ENCODE measurements at places on chromosomes 16 and 17. TPM values are rescaled to one million over a fixed set of nuclear protein-coding genes. Genes with fewer than 3 reads are reported as not detected.

The CDRT15L2 gene
- not detected for total RNA-seq

The TAF1C gene
- total RNA-seq = 38.8 TPM

The RAB26 gene
- total RNA-seq = 10.7 TPM

The DPEP3 gene
- 0.03 TPM for total RNA-seq

The NGFR gene
- total RNA-seq = 7.9 TPM

The ATXN7L3 gene
- total RNA-seq = 80.6 TPM

The MYLK3 gene
- 2.3 TPM for total RNA-seq

The RMI2 gene
- 59.2 TPM for total RNA-seq

The SP6 gene
- total RNA-seq = 0.10 TPM

The SLC47A2 gene
- total RNA-seq = not detected

The INCA1 gene
- 0.42 TPM for total RNA-seq

The PRSS36 gene
- 1.1 TPM for total RNA-seq

The C16orf89 gene
- 4.1 TPM for total RNA-seq

The CD300LB gene
- total RNA-seq = not detected

The TP53 gene
- total RNA-seq = 99.4 TPM

The TMEM220 gene
- 5.3 TPM for total RNA-seq

The SGCA gene
- total RNA-seq = 0.52 TPM

The MT3 gene
- not detected for total RNA-seq

The HS3ST3B1 gene
- total RNA-seq = 3.8 TPM

The GRIN2A gene
- 0.52 TPM for total RNA-seq

The PROCA1 gene
- total RNA-seq = 23.7 TPM

The GABARAP gene
- total RNA-seq = 231 TPM

The PFN1 gene
- total RNA-seq = 1,296 TPM

The MT1G gene
- 38.1 TPM for total RNA-seq

The NAGS gene
- 5.9 TPM for total RNA-seq

The HSD11B2 gene
- total RNA-seq = 35.1 TPM

The OR1F1 gene
- not detected for total RNA-seq
